CD4-positive, alpha-beta memory T cell (primary cell): ENCODE measurements at places on chromosomes 4 and X.

- no peak for DNase-seq
Observed at GRCh38 chr4:138410266-138410665, 168.1 kb upstream of the SLC7A11 start.

DNA sequence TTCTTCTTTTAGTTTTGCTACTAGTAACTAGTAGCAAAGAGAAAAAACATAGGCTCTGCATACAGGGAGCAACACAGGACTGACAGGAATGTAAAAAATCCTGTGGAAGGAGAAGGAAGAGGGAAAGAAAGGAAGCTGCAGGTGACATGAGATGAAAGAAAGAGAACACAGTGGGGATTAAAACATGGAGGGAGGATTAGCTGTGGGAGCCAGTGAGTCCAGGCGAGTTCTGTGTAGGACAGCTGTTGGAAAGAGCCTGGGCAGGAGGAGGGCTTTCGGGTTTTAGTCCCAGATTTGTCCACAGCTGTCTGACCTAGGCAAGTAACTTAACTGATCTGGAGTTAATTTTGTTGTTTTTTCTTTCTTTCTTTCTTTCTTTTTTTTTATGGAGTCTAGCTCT is 21.6 kb downstream of the CCNG2 start:
- no peak for DNase-seq

GRCh38 chr4:140805293-140805692 is 49.1 kb upstream of the TBC1D9 start:
- no peak for DNase-seq

GRCh38 chr4:95749204-95749603 is 90.7 kb upstream of the PDHA2 start:
- DNase-seq, result no peak

DNA sequence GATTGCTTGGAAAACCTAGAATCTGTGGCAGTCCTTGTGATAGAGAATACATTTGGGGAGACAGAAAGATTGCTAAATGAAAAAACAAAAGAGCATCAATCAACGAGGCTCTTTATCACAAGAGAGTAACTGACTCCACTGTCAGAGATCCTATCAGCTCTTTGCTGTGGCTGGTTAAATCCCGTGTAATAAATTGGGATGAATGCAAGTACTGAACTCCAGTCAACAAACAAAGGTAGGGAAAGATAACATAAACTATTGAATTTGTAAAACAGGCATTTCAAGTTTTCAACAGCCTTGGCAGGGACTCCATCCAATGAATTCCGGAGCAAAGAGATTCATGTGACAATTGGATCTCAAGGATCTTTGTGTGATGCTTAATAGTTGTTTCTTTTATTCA is 21.3 kb downstream of the MMRN1 start:
- DNase-seq, result no peak

- no peak for DNase-seq
Observed at GRCh38 chrX:42739741-42740140, 38.2 kb downstream of the PPP1R2C start.

GRCh38 chr4:88223516-88223915 is 60.8 kb downstream of the PPM1K start:
- no peak for DNase-seq

- DNase-seq, result no peak
Observed at GRCh38 chrX:46561824-46562657, 11.5 kb upstream of the CHST7 start.

DNA sequence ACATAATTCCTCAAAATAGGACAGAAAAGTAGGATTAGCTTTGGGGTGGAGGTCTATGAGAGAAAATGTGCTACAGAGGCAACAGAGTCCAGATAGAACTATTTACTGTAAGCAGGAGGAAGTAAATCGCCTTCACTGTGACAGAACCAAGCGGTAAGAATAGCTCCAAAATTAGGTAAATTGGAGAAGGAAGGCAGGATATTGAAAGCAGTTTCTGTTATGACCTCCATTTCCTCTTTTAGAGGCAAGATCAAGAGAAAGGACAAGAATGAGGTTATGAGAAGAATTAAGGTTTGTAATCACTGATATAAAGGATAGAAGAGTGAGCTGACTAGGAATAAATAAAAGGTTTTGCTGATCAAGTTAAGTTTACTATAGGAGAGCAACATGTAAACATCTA is 44.1 kb upstream of the NEUROG2 start:
- DNase-seq, result no peak

DNA sequence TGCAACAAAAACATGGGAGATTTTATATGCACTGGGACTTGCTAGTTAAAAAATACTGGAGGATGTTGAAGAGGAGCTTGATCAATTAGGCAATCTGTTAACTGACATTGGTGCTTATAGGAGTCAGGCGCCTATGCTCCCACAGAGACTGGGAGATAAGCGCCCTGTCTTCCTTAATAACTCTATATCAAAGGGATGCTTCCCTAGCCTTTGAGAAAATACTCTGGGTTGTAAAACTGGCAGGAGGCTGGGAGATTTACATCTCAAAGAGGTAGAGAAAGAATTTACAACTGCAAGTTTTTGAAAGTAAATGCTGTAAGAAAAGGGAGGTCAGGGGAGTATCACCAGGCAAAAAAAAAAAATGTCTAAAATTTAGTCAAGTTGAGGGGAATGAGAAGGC is 325.4 kb downstream of the PCDH10 start:
- no peak for DNase-seq
